ENCODE measurements at places on chromosomes 5 and 9.

DNA sequence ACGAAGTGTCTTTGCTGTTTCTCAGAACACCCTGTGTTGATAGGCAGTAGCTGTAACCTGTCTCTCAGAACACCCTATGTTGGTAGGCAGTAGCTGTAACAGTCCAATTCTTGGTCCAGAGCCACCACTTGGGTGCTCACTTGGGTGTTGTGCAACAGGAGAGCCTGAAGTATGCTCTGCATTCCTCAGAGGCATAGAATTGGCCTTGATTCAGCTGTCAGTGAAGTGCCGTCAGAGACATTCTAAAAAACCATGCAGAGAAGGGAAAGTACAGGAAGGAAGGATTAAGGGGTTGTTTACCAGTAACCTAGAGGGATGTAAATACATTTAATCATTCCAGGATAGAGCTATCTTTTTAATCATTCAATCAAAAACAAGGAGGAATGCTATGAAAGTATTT lies 231.2 kb downstream of the ARRDC3 start:
- DNase-seq: no peak

GRCh38 chr9:114844766-114845165 lies 38.9 kb upstream of the TNFSF15 start:
- no peak for DNase-seq

DNA sequence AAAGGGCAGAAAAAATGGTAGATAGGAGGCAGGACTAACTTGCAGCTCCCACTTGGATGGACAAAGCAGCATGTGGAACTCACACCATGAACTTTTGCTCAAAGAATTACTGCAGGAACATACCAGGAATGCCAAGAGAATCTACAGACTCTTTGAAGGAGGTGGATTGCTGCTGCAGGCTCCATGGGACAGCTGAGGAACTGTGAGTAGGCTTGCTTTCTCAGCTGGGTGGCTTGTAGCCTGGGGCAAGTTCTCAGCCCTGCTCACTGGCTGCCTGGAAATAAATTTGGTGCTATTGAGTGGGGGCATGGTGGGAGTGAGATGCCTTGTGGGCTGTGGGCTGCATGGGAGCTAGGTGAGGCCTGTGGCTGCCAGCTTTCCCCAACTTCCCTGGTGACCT lies 574.5 kb downstream of the PRELID2 start:
- no peak for DNase-seq

DNA sequence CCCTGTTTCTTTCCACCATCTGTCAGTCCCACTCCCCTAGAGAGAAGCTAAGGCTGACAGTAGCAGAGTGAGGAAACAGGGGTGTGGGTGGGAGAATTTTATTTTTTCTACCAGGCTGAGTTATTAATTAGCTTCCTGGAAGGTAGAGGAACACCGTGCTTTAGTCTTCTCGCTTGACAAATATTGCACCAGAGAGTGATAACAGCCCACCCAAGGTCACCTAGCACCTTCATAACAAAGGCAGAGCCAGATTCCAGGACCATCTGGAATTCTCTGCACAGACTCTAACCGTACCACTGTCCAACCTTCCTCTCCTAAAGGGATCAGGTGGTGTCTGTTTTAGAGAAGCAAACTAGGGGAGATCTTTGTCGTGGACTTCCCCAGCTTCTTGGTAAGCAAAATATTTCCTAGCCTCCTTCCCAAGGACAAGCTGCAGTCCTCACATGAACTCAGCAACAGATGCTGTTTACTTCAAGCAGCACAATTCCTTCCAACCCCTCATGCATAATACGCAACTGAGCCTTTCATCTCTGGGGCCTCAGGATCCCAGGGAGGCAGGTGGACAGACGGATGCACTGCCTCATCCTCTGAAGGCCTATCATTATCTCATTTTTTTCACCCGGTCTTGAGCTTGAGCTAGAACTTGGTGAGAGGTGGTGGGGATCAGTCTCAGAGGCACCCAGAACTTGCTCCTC lies 308.7 kb upstream of the BRINP1 start:
- DNase-seq: no peak

- DNase-seq: no peak
Measured at GRCh38 chr9:114007991-114008666, 70.0 kb downstream of the AMBP start.

- DNase-seq: no peak
Measured at GRCh38 chr9:96031366-96031824, 155.9 kb downstream of the ERCC6L2 start.

GRCh38 chr5:20959347-20959746 lies 971.3 kb upstream of the CDH18 start:
- DNase-seq: no peak

DNA sequence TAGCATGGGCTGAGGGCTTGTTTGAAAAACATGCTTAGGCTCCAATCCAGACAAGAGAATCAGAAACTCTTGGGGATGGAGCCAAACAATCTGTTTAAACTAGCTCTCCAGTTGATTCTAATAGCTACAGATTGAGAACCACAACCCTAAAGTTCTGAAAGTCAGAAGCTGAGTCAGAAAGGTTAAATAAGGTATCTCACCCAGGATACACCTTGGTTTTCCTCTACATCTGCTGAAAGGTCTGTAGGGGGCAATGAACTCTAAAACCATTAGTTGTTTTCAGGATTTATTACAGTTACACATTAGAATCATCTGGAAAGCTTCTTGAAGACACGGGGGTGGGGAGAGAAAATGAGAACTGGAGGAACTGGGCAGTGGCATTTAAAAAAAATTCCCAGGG lies 5.7 kb downstream of the GFM2 start:
- DNase-seq: no peak

DNA sequence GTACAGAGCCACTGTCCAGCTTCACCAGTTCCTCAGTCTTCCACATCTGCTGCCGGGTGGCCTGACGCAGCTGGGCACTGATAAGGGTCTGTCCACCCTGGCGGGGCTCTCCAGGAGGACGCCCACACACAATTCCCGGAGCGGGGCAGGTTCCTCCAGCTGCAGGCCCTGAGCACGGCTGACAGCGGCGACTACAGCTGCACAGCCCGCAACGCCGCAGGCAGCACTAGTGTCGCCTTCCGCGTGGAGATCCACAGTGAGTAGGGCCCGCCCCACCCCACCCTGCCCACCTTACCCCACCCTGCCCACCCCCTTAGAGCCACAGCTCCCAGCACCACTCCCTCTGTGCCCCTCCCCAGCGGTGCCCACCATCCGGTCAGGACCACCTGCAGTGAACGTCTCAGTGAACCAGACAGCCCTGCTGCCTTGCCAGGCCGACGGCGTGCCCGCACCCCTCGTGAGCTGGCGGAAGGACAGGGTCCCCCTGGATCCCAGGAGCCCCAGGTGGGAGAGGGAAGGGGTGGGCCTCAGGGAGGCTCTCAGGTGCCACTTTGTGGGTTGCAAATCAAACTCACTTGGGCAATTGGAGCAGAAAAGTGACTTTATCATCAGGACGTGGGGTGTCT lies 48.8 kb upstream of the ASS1 start:
- no peak for DNase-seq

DNA sequence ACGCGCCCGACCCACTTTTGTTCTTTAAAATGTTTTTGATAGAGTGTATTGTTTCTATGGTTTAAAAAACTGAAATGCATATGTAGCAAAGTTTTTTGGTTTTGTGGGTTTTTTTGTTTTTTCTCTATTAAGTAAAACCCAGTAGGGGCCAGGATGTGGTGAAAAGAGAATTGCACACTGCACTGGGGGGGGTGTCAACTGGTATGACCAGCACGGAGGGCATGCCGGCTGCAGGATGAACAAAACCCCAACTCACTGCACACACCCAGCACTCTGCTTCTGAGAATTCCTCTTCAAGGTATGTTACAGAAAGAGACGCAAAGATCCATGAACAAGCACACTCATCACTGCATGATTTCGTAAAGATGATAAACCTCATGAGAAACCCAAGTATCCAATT lies 75.0 kb downstream of the STK10 start:
- DNase-seq: no peak

DNA sequence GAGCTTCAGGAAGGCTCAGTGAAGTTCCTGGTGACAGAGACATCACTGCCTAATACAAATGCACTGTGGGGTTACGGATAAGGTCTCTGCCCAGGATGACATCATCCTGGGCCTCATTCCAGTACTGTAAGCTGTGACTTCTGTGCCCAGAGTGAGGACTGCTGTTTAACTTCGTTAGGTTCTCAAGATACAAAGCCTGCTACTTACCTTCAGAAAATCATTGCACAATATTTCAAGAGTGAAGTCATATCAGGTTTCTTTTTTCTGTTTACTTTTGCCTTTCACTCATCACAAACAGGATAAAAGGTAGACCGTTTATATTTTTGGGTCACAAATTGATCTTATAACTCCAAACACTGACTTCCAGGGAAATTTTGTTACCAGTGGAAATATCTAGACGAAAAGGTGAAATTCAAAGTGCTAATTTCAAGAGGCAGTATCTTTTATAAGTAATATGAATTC lies 241.2 kb downstream of the PIK3R1 start:
- peak; percentile 96 for DNase-seq

DNA sequence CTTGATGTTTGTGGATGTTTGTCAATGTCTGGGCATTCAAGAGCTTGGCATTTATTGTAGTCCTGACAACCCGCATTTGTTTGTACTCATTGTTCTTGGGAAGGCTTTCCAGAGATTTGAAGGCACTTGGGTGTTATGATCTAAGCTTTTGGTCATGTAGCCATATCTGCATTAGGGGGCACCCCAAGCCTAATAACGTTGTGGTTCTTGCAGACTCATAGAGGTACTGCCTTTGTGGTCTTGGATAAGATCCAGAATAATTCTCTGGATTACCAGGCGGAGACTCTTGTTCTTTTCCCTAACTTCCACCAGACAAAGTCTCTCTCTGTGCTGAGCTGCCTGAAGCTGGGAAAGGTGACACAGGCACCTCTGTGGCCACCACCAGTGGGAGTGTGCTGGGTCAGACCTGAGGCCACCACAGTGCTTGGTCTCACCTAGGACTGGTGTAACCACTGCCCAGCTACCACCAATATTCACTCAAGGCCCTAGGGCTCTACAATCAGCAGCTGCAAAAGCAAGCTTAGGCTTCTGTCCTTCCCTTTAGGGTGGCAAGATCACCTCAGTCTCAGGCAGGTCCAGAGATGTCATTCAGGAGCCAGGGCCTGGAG lies 144.4 kb upstream of the TAS2R1 start:
- DNase-seq: no peak

GRCh38 chr5:16750445-16750844 lies 133.6 kb upstream of the RETREG1 start:
- no peak for DNase-seq

- no peak for DNase-seq
Measured at GRCh38 chr9:90795084-90795483, 6.5 kb upstream of the SYK start.

- DNase-seq: no peak
Measured at GRCh38 chr5:34007201-34007620, 639 bp downstream of the AMACR start.

DNA sequence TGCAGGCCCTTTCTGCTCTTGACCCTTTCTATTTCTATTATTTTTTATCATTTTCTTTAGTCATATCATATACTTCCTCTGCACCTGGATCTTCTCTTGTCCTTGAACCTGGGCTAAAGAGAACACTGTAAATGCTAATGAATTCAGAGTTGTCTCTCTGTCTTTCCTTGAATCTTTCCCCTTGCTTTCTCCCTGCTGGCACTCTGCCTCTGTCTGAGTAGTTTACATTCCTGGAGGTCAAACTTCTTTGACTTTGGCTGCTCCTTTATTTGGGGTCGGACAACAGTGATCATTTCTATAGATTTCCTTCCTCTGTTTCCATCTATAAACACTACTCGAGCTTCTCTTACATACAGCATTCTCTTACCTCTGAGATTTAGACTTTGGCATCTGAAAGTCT lies 47.1 kb downstream of the IZUMO3 start:
- DNase-seq: no peak

- DNase-seq: no peak
Measured at GRCh38 chr9:94127806-94128205, 43.5 kb downstream of the PTPDC1 start.

GRCh38 chr5:102664616-102665335 lies 90.3 kb upstream of the PAM start:
- DNase-seq: no peak

DNA sequence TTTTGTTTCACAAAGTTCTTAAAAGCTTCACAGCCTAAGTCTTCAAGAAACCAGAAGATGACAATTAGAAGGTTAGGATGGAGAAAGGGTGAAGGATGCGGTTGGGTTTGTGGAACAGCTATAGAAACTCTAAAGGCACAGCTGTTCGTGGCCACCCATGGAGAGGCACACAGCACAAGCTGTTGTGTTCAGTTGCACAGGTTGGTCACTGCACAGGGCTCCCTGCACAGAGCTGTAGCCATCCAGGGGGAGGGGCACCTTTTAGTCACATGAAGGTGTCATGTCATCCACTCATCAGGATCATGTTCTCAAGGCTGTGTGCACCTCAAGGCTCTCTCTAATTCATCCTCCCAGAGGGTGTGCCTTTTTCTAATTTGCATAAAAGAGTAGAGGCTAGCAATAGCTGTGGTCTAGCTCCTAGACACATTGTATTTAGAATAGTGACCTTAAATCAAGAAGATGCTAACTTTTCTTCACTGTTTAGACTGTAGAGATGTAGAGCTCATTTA lies 5.0 kb upstream of the RASGRF2 start:
- DNase-seq: no peak

DNA sequence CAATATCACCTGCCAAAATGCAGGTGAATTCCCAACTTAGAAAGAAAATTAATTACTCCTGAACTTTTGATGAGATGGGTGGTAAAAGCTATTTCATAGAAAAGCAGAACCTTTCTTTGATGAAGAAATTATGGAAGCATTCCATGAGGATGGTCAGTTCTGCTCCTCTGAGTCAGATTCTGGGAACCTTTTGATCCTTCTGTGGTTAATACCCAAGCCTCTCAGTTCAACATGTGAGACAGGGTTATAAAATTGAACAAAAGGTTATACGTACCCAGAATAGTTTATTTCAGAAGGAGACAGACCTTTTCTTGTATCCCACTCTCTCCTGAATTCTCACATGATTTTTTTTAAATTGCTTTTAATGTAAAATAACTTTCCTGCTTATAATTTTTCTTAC lies 767.6 kb upstream of the ADAMTS16 start:
- DNase-seq: no peak

DNA sequence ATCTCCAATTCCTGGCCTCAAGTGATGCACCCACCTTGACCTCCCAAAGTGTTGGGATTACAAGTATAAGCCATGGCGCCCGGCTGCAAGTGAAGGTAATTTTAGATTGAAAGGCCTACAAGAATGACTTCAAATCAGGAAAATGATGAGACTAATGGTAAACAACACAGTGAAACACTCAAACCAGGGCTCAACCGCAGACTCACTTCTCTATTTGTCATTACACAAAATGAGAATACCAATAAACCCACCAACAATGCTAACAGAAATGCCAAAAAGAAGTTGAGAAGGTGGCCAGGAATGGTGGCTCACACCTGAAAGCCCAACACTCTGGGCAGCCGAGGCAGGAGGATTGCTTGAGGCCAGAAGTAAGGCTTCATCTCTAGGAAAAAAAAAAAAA lies 92.1 kb downstream of the UBAP2 start:
- DNase-seq: no peak

GRCh38 chr5:154861946-154862345 lies 3.5 kb downstream of the CNOT8 start:
- no peak for DNase-seq

GRCh38 chr9:130519927-130520326 lies 59.5 kb upstream of the FUBP3 start:
- no peak for DNase-seq

- DNase-seq: no peak
Measured at GRCh38 chr5:148641735-148642134, 12.6 kb downstream of the HTR4 start.
